Common myeloid progenitor, CD34-positive (primary cell): ENCODE measurements at places on chromosomes 16 and 17.

- H3K27me3 ChIP-seq = no peaks in the 10 kb centered on the region
- no peak for DNase-seq
- H3K4me1 ChIP-seq = no peaks in the 10 kb centered on the region
- H3K4me3 ChIP-seq = no peak overlapping the region
Measured at GRCh38 chr16:56341656-56342399, 83.5 kb downstream of the AMFR start.

GRCh38 chr16:11669380-11670146 is 1.3 kb downstream of the SNN start:
- peaks cover 7% of the 10 kb centered on the region for H3K36me3 ChIP-seq
- no peaks in the 10 kb centered on the region for H3K27me3 ChIP-seq
- no peak for DNase-seq
- peaks cover 47% of the 10 kb centered on the region for H3K4me1 ChIP-seq

DNA sequence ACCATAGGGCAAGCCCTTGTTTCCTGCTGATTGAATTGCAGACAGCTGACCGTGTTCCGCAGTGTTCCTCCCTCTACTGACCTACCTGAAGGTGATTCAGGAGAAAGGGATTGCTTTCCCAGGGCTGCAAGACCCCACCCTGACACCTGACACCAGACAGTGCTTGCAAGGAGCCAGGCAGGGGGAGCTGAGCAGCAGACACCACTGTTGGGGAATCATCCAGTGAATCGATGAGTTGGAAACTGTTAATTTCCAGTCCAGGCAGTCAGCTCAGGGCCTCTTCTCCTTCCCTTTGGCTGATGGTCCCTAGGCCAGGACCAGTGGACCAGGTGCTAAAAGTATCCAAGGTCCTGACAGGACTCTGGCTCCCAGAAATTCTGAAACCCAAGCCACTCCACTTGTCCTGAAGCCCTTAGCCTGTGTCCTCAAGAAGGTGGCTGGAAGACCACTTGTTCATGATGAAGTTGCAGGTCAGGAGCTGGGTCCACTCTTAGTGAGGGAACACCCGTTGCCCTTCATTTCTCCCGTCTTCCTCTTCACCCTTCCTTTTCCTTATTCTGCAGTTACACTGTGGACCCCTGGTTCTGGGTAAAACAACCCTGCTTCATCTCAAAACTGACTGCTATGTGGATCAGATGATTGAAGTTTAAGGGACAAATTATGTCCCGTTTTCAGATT is 9.5 kb upstream of the UNK start:
- peaks cover 20% of the 10 kb centered on the region for H3K4me1 ChIP-seq
- DNase-seq = no peak
- peak overlapping the region; percentile 15 for H3K27ac ChIP-seq
- no peaks in the 10 kb centered on the region for H3K27me3 ChIP-seq

- H3K36me3 ChIP-seq = no peaks in the 10 kb centered on the region
- H3K27ac ChIP-seq = no peak overlapping the region
Measured at GRCh38 chr17:79930877-79931816, 91.9 kb upstream of the CBX4 start.

DNA sequence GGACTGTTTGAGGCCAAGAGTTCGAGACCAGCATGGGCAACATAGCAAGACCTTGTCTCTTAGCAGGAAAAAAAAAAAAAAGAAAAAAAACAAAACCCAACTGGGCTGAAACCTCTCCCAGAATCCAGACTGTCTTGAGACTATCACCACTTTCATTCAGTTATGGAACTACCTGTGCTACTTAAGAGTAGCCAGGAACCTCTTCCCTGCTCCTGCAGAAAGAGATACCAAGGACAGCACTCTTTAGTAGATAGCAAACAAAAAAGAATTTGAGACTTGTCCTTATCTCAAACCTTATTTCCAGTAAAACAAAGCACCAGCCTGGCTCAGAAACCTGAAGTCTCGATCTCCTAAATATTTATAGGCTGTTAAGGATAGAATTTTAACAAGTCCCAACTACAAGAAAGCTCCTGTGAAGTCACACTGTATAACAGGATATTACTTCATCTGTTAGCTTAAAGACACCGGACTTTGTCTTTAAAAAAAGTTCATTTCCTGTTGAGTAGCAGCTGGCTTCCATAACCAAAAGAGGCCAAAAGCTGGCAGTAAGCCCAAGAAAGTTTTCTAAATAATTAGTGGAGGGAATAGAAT is 5.1 kb downstream of the CDR2 start:
- peaks cover 10% of the 10 kb centered on the region for H3K4me1 ChIP-seq
- DNase-seq = peak; percentile 57
- no peak overlapping the region for H3K4me3 ChIP-seq
- peaks cover 8% of the 10 kb centered on the region for H3K27me3 ChIP-seq
- no peaks in the 10 kb centered on the region for H3K36me3 ChIP-seq

- H3K4me3 ChIP-seq = peak overlapping the region; percentile 89
- H3K36me3 ChIP-seq = peaks cover 22% of the 10 kb centered on the region
- H3K4me1 ChIP-seq = peaks cover 29% of the 10 kb centered on the region
- H3K27me3 ChIP-seq = no peaks in the 10 kb centered on the region
Measured at GRCh38 chr16:74296104-74296431, 546 bp upstream of the PSMD7 start.

DNA sequence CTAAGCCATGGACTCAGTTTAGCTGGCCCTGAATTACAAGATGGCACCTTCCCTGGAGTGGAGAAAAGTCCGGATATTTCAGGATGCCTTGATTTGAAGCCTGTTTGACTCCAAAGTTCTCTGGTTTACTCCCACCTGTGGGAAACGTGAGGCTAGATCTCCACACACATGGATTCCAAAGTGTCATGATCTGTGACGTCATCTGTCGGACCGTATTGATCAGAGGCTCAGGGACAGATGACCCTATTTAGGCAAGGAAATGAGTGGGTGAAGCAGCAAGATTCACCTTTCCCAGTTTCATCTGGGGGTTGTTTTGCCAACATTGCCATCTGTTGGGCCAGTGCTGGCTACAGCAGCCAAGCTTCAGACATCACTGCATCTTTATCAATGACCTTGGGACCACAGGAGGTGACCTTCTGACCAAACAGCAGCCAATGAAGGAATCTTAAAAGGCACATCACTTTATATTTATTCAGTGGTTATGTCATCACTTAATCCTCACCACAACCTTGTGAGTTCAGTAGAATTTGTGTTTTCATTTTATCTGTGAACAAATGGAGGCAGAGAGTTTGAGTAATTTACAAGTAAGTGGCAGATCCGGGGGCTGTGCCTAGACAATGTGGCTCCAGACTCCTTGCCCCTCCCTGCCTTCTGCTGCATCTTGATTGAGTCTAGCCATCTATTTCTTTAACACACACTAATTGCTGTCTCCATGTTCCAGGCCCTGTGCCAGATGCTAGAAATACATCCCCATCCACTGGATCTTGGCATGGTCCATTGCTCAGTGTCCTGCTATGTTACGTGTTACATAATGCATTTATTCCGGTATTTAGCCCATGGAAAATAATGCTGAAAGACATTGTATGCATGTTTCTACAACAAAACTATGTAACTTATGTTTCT is 1.5 kb upstream of the CDH13 start:
- no peak overlapping the region for H3K27ac ChIP-seq
- H3K27me3 ChIP-seq = peaks cover 25% of the 10 kb centered on the region
- no peak overlapping the region for H3K4me3 ChIP-seq
- no peak for DNase-seq
- H3K36me3 ChIP-seq = no peaks in the 10 kb centered on the region

GRCh38 chr16:84795329-84796053 is 24.3 kb upstream of the CRISPLD2 start:
- H3K27ac ChIP-seq = no peak overlapping the region
- H3K36me3 ChIP-seq = no peaks in the 10 kb centered on the region
- no peaks in the 10 kb centered on the region for H3K4me1 ChIP-seq
- H3K4me3 ChIP-seq = no peak overlapping the region
- H3K27me3 ChIP-seq = no peaks in the 10 kb centered on the region

GRCh38 chr16:65745201-65745708 is 621.2 kb upstream of the CDH5 start:
- H3K27me3 ChIP-seq = peaks cover 11% of the 10 kb centered on the region
- no peaks in the 10 kb centered on the region for H3K4me1 ChIP-seq

DNA sequence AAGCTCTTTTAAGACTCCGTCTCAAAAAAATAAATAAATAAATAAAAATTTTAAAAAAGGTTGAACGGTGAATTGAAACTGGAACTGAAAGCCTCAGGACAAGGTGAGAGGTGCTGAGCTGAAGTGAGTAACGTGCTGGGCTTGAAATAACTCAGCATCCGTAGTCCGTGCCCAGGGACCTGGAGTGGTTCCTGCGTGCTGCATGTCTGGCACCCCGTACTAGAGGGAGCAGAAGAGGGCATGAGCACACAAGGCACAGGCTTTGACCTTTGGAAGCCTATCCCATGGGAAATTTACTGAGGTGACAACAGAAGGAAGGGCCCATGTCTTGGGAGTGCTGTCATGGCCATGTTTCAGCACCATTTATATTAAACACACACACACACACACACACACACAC is 4.5 kb upstream of the MEIOB start:
- DNase-seq = no peak
- H3K4me3 ChIP-seq = no peak overlapping the region
- peaks cover 17% of the 10 kb centered on the region for H3K27me3 ChIP-seq

DNA sequence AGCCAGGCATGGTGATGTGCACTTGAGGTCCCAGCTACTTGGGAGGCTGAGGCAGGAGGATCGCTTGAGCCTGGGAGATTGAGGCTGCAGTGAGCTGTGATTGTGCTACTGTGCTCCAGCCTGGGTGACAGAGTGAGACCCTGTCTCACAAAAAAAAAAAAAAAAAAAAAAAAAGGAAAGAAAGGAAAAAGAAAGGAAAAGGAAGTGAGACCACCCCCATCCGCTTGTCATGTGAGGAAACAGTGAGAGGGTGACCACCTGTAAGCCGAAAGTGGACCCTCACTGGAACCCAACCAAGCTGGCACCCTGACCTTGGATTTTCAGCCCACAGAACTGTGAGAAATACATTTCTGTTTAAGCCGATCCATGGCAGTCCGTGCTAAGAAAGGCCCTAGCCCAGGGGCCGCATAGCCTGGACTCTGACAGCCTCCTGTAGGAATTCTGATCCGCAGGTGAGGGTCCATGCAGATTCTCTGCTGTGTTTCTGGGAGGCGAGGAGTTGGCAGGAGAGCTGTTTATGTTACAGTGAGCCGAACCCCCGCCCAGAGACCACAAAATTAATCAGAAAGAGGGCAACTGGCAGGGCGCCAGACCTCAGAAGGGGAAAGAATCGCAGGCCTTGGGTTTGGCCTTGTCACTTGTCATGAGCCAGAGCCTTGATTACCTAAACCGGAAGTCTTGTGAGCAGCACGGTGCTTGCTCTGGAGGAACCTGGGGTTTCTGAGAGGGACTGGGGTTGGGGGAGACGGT is 945 bp downstream of the SGSH start:
- H3K36me3 ChIP-seq = no peaks in the 10 kb centered on the region
- H3K27ac ChIP-seq = peak overlapping the region; percentile 61
- no peak overlapping the region for H3K4me3 ChIP-seq

GRCh38 chr16:67486805-67487204 is 3.5 kb upstream of the AGRP start:
- H3K4me1 ChIP-seq = peaks cover 41% of the 10 kb centered on the region
- DNase-seq = no peak
- H3K27ac ChIP-seq = no peak overlapping the region

DNA sequence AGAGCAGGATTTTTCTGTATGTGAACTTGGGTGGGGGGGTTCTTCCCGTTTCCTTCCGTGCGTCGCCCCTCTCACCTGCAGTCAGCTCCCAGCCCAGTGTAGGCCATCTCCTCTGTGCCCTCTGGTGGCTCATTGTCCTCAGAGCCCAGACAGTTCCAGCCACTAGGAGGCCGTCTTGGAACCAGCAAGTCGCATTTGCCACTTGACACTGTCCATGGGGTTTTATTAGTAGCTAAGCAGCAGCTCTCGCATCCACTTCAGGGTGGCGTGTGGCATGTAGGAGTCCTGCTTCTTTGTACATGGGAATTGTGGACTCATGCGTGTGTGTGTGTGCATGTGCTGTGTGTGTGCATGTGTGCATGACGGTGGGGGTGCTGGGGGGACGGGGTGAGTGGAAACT is 74.0 kb downstream of the SEC14L1 start:
- no peak overlapping the region for H3K4me3 ChIP-seq
- no peaks in the 10 kb centered on the region for H3K27me3 ChIP-seq
- no peak overlapping the region for H3K27ac ChIP-seq
- peak; percentile 84 for DNase-seq

DNA sequence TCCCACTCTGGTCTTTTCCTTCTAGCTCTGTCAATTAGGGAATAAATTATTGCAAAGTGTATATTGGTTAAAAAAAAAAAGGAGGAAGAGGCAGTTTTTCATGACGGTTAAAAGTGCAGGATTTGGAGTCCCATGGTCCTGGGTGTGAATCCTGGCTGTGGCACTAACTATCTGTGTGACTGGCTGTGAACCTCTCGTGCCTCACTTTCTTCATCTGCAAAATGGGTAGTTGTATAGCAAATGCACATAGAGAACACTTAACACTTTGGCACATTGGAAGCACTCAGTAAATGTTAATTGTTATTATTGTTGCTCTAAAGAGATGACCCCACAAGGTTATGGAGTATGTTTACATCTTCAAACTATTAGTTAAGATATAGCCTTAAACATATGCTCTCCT is 10.5 kb upstream of the KRT23 start:
- H3K4me1 ChIP-seq = no peaks in the 10 kb centered on the region
- H3K27me3 ChIP-seq = peaks cover 5% of the 10 kb centered on the region
- DNase-seq = no peak
- H3K27ac ChIP-seq = no peak overlapping the region
- no peak overlapping the region for H3K4me3 ChIP-seq

- no peaks in the 10 kb centered on the region for H3K36me3 ChIP-seq
- H3K4me1 ChIP-seq = peaks cover 31% of the 10 kb centered on the region
- no peak overlapping the region for H3K4me3 ChIP-seq
Measured at GRCh38 chr17:68087851-68088250, 52.3 kb downstream of the KPNA2 start.

DNA sequence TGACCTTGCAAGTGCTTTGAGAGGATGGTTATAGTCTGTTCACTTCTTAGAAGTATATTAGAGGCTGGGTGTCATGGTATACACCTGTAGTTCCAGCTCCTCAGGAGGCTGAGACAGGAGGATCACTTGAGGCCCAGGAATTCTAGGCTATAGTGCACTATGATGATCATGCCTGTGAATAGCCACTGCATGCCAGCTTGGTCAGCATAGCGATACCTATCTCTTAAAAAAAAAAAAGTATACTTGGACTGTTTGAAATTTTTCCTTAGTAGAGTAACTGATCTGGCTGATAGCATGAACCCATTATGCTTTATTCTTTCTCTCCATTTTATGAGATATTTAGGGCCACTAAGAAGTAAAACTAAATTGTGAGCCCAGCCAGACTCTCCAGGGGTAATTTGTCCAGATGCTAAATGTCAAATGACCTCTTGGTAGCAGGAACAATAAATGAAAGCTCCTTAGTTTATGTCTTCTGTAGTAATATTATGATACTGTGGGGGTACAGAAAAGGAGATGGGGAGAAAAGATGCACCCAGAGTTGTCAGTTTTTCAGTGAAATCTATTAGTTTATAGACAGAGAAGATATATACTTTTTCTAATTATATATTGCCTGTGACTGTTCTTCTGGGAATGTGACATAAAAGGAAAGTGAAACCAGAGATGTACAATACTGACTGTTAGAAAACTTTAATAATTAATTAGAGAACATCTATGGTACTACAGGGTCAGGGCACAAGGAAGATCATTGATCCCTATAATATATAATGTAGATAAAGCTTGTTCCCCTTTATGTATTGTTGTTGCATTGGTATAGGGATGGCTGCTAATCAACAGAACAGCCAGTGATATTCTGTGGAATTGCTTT is 335.3 kb upstream of the TBX2 start:
- H3K4me1 ChIP-seq = peaks cover 3% of the 10 kb centered on the region
- no peak overlapping the region for H3K4me3 ChIP-seq
- no peak for DNase-seq
- no peak overlapping the region for H3K27ac ChIP-seq

GRCh38 chr17:27523712-27524111 is 67.5 kb downstream of the KSR1 start:
- no peak overlapping the region for H3K27ac ChIP-seq
- no peaks in the 10 kb centered on the region for H3K36me3 ChIP-seq
- DNase-seq = no peak
